ENCODE measurements at places on chromosomes 3 and 15. TPM values are rescaled to one million over a fixed set of nuclear protein-coding genes. Genes with fewer than 3 reads are reported as not detected.
A peak's percentile ranks its signal among the peaks of the same experiment; 100 is the strongest.

DNA sequence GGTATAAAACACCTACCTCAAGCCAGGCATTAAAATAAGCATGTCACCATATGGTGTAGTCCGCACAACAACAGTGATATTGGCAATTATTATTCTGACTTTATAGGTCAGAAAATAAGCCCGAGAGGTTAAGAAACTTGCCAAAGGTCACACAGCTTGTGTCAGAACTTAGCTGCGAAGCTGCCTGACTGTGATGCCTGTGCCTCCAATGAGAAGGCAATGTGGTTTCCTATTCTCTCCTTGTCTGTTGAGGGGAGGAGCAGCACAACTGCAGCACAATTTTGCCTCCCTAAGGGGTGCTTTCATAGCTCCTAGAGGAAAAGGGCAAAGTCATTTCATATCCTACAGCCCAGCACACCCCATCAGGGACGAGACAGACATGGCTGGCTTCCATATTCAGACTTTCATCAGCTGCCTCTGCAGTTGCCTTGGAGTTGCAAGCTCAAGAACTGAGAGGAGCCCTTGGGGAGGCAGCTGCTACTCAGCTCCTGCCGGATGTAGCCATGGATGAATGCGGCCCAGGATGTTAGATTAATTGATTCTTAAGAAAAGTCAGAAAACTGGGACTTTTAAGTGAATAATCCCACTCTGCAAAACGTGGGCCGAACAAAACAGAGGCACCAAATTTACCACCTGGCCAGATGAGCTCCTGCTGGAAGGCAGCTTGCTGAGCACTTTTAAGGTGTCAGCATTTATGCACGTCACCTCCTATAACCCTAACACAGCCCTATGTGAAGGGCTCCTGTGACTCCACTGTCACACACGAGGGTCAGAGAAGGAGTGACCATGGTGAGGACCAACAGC is 38.5 kb downstream of the MYO5C start:
- DNase-seq: peak; percentile 61

- DNase-seq: no peak
These were observed 17.9 kb upstream of the ANKRD28 start for GRCh38 chr3:15815696-15816095.

- DNase-seq: no peak
These were observed 74.0 kb upstream of the ETV5 start for GRCh38 chr3:186182850-186183249.

The SPINK8 gene
- not detected for total RNA-seq

DNA sequence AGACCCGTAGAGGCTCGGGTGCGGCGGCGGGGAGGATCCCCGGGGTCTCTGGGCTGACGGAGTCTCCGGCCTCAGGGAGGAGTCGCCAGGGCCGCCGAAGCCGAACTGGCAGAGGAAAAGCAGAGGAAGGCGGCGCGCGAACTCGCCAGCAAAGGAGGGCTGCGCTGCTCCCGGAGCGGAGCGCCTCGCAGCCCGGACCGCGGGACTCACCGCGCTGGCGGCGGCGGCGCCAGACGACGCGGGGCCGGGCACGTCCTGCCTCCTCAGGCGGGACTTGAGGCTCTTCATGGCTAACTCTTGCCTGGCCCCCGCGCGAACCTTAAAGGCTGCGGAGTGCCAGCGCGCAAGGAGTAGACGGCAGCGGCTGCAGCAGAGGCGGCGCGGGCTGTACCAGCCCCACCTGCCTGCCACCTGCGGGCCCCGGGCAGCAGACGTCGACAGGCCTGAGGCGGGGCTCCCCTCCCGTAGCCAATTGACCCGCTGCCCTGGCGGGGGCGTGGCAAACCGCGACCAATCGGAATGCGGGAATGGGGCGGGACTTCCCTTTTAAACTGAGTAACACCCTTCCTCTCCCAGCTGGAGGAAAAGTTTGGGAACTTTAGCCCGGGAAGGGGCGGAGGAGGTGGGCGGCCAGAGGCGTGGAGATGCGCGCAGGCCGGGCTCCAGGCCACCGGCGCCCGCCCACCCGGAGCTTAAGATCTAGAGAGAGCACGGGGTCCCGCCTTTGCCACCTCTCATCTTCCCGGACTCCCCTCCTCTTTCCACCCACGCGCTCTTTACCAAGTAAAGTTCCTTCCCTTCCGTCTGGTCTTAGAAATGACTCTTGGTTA is at the start of gene UACA:
UACA (minus strand) TSS at position 439 of the 830 bp plus-strand sequence; CDS start at position 288, 151 bp downstream.
- DNase-seq: peak; percentile 100

The RTP3 gene
- not detected for total RNA-seq

DNA sequence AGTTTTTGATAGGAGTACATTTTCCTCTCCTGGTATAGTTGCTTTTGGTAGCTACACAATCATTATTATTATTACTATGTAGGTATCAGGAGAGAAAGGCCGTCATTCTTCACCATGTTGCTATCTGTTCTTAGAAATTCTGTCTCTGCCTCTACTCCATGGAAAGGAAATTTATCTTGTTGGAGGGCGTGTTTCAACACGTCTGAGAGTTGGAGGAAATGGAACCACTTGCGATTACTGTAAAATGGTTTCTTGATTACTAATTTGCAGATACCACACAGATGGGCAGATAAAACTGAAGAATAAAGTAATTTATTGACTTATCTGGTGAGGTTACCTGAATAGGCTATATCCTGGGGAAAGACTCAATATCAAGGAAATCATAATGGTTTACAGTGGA is 488.4 kb downstream of the NR2F2 start:
- DNase-seq: no peak

All from endodermal cell (in vitro differentiated cells).